ENCODE measurements at places on chromosomes 4 and X. TPM values are rescaled to one million over a fixed set of nuclear protein-coding genes. Genes with fewer than 3 reads are reported as not detected.

Gene KCND1
- 8.2 TPM for total RNA-seq

DNA sequence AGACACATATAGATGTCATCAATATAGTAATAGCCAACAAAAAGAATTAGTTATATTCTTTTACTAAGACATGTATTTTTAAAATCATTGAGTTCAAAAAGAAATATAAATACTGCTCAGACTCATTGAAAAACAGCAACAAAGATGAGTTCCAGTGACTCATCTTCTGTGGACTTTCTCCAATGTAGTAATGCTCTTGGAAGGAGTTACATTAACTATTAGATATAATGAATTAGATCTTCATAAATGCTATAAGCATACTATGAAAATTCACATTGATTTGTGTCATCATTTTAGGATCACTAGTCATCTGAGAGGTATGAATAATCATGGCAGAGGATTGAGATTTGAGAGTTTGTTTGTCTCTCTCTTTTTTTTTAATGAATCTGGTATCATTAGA lies 547.8 kb upstream of the PCDH7 start:
- H3K4me1 ChIP-seq = no peaks in the 10 kb centered on the region
- H3K27ac ChIP-seq = no peak overlapping the region
- H3K4me3 ChIP-seq = no peak overlapping the region
- H3K36me3 ChIP-seq = no peaks in the 10 kb centered on the region
- no peak for DNase-seq

- no peak overlapping the region for H3K4me3 ChIP-seq
- peaks cover 13% of the 10 kb centered on the region for H3K4me1 ChIP-seq
- H3K27me3 ChIP-seq = peaks cover 44% of the 10 kb centered on the region
Observed at GRCh38 chr4:184819786-184820185, 6.0 kb downstream of the ACSL1 start.

- H3K4me3 ChIP-seq = peak overlapping the region; percentile 47
- peak; percentile 8 for DNase-seq
- no peak overlapping the region for H3K27ac ChIP-seq
- peaks cover 12% of the 10 kb centered on the region for H3K4me1 ChIP-seq
- H3K27me3 ChIP-seq = peaks cover 96% of the 10 kb centered on the region
Observed at GRCh38 chr4:173506597-173507211, 23.3 kb downstream of the HAND2 start.

GRCh38 chr4:81523672-81524327 lies 52.1 kb upstream of the RASGEF1B start:
- H3K27me3 ChIP-seq = peaks cover 3% of the 10 kb centered on the region
- H3K36me3 ChIP-seq = no peaks in the 10 kb centered on the region
- DNase-seq = no peak
- H3K4me3 ChIP-seq = no peak overlapping the region

- no peaks in the 10 kb centered on the region for H3K27me3 ChIP-seq
- no peaks in the 10 kb centered on the region for H3K36me3 ChIP-seq
- no peak overlapping the region for H3K27ac ChIP-seq
- peaks cover 7% of the 10 kb centered on the region for H3K4me1 ChIP-seq
Observed at GRCh38 chrX:95539041-95539440, 1145.6 kb upstream of the DIAPH2 start.

DNA sequence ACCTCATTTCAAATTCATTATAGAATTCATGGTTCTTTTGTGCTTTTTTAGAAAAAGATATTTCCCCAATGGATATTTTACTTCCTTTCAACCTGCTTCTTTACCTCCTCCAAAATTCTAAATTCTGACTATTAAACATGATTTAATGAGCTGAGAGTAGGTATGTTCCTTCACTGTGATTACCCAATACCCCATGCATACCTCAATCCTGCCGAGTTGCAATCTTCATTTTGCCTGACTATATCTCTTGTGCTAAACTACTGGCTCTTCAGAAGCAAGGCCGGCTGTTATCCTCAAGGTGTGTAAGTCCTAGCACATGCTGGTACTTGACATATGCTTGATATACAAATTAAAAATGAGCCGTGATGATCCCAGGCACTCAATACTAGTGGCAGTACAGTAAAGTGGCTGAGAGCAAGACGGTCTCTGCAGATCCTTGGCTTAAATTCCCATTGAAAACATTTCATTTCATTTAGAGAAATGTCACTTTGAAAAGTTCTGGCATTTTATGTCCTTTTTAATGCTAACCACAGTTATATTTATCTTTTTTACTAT lies 320.4 kb downstream of the KCNIP4 start:
- H3K36me3 ChIP-seq = no peaks in the 10 kb centered on the region
- peaks cover 6% of the 10 kb centered on the region for H3K4me1 ChIP-seq
- no peak overlapping the region for H3K4me3 ChIP-seq
- no peak overlapping the region for H3K27ac ChIP-seq
- H3K27me3 ChIP-seq = peaks cover 2% of the 10 kb centered on the region
- no peak for DNase-seq
